ENCODE measurements at places on chromosomes 12 and 14. TPM values are rescaled to one million over a fixed set of nuclear protein-coding genes. Genes with fewer than 3 reads are reported as not detected.

Gene C1QL4
- total RNA-seq: 1.1 TPM

- no peak overlapping the region for H3K4me3 ChIP-seq
- peaks cover 55% of the 10 kb centered on the region for H3K4me1 ChIP-seq
- H3K27me3 ChIP-seq: peaks cover 4% of the 10 kb centered on the region
These were observed 34.9 kb upstream of the EML1 start for GRCh38 chr14:99758121-99758821.

GRCh38 chr14:106038263-106038662, 511.9 kb downstream of the TMEM121 start:
- peaks cover 16% of the 10 kb centered on the region for H3K27me3 ChIP-seq
- H3K4me1 ChIP-seq: no peaks in the 10 kb centered on the region
- no peak overlapping the region for H3K27ac ChIP-seq

GRCh38 chr12:3043406-3043805, 33.8 kb upstream of the TSPAN9 start:
- no peak overlapping the region for H3K4me3 ChIP-seq
- peaks cover 6% of the 10 kb centered on the region for H3K4me1 ChIP-seq
- DNase-seq: peak; percentile 28
- peaks cover 11% of the 10 kb centered on the region for H3K36me3 ChIP-seq
- H3K27me3 ChIP-seq: no peaks in the 10 kb centered on the region
- H3K27ac ChIP-seq: no peak overlapping the region

Gene ZNF10
- 8.7 TPM for total RNA-seq

Gene ANKRD33
- total RNA-seq: not detected

DNA sequence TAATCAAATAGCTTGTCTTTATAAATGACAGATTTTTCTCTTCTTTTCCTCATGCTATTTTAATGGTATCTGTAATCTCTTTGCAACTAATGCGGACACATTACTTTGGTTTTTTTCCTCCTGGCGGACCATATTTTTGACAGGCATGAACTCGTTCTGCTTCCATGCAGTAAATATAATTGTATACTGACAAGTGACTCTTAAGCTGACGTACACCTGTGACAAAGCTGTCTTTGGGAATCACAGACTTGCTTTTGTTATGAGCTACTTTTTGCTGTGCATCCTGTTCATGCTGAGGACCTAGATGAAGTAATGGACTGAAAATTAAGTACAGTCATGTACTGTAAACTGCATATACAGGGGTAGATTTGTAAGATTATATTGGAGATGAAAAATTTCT, 434.3 kb upstream of the TMTC1 start:
- H3K27ac ChIP-seq: no peak overlapping the region
- no peaks in the 10 kb centered on the region for H3K36me3 ChIP-seq
- DNase-seq: no peak

DNA sequence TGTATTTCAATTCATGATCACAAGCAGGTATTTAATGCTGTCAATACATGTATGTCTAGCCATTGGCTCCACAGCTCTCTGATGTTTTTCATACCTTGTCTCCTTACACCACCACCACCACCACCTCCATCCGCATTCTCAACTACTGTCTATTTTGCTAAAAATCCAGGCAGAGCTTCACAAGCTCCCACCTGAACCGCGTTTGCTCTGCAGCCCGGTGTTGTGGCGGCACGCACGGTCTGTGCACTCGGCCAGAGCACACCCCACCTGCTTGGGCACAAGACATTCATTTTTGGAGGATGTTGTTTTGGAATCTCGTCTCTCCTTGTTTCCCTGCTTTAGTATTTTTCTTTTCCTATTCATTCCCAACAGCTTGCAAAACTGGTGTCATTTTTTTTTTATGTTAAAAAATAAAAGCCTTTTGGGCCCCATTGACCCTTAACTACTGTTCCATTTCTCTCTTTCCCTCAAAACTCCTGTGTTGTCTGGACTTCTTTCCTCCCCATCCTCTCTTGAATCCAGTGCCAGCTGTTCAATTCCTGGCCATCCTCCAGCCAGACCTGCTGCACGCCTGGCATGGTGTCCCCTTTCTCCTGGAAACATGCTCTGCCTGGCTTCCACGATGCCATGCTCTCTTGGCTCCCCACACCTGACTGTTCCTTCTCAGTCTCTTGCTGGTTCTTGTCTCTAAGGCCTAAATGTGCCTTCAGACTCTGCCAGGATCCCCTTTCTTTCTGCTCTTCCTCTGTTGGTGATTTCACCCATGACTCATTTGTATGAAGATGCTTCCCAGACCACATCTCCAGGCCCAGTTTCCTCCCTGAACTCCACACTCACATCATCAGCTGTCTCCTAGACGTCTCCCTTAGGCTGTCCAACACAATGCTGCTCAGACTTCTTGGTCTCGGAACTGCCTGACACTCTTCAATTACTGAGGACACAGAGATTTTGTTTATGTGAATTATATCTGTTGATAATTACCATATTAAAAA, 37.9 kb downstream of the PIWIL1 start:
- H3K4me1 ChIP-seq: no peaks in the 10 kb centered on the region
- no peak for DNase-seq
- H3K27me3 ChIP-seq: peaks cover 28% of the 10 kb centered on the region
- no peak overlapping the region for H3K4me3 ChIP-seq
- H3K36me3 ChIP-seq: no peaks in the 10 kb centered on the region

- H3K27ac ChIP-seq: no peak overlapping the region
- H3K4me3 ChIP-seq: no peak overlapping the region
- no peak for DNase-seq
These were observed 45.2 kb downstream of the GRIP1 start for GRCh38 chr12:66633676-66634075.

Gene KSR2
- total RNA-seq: 0.24 TPM

Gene TTC8
- total RNA-seq: 10.5 TPM

DNA sequence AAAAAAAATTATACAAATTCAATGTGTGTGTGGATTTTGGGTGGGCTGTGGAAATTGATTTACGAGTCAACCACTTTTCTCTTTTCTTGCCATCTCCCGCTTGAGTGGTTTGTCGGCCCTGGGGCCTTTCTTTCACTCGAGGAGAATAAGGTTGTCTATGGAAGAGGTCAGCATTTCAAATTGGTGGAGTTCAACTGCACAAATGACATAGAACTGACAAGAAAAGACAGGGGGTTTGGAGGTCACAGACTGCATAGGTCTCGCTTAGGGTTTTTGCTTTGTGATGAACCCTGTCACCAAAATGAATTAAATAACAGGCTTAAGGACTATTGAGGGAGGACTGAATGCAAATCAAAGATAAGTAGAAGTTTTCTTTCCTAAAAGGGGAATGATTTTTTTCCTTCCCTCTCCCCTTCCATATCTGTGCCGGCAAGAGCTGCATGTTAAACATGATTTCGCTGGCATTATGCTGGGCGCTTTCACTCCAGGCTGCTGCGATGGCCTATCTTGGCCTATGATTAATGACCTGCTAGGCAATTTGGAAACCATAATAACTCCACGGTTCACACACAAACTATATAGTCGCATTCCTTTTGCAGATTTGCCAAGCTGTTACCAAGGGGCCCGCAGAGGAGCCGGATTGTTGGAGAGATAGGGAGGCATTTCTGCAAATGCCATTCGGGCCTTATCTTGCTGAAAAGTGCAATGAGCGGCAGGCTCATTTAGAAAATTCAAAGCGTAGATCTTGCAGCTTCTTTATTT, 20.7 kb downstream of the ASCL1 start:
- no peaks in the 10 kb centered on the region for H3K36me3 ChIP-seq
- H3K4me3 ChIP-seq: no peak overlapping the region
- no peak overlapping the region for H3K27ac ChIP-seq
- H3K27me3 ChIP-seq: no peaks in the 10 kb centered on the region

DNA sequence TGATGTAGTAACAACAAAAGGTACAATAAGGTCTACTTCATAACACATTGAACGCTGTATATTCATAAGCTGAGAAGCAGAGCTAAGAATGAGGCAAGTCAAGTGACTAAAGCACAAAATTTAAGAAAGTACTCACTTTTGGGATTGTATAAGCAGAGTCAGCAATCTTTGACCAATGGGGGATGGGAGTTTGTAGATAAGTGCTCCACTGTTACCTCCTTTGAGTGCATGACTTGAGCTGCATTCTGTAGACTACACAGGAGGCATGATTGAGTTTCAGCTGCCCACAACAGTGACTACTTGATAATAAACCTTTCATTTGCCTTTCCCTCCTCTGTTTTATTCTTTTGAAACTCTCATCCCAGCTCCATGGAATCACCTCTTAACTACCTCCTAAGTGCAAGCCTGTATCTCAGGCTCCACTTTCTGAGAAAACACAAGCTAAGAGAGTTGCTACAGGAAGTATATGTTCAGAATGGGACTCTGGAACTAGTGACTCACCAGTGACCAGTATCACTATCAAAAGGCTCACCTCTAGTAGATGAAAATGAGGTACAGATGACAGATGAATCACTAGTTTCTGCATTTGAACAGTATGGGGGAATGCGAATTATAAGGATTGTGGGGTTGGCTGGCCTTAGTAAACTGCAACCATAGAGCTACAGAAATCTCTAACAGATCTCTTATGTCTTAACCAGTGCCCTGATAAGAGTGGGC, 49.2 kb downstream of the SLC35F4 start:
- H3K27ac ChIP-seq: no peak overlapping the region
- no peak overlapping the region for H3K4me3 ChIP-seq
- no peaks in the 10 kb centered on the region for H3K36me3 ChIP-seq
- no peak for DNase-seq
- H3K4me1 ChIP-seq: no peaks in the 10 kb centered on the region

- H3K4me3 ChIP-seq: no peak overlapping the region
- H3K27me3 ChIP-seq: no peaks in the 10 kb centered on the region
- DNase-seq: no peak
- no peaks in the 10 kb centered on the region for H3K4me1 ChIP-seq
- H3K36me3 ChIP-seq: no peaks in the 10 kb centered on the region
These were observed 572.0 kb upstream of the ATP2B1 start for GRCh38 chr12:90280564-90281058.

- H3K4me1 ChIP-seq: peaks cover 27% of the 10 kb centered on the region
- H3K4me3 ChIP-seq: no peak overlapping the region
- no peak for DNase-seq
- H3K27ac ChIP-seq: peak overlapping the region; percentile 51
- H3K36me3 ChIP-seq: peaks cover 51% of the 10 kb centered on the region
- no peaks in the 10 kb centered on the region for H3K27me3 ChIP-seq
These were observed 17.2 kb upstream of the ARID4A start for GRCh38 chr14:58280954-58281787.

DNA sequence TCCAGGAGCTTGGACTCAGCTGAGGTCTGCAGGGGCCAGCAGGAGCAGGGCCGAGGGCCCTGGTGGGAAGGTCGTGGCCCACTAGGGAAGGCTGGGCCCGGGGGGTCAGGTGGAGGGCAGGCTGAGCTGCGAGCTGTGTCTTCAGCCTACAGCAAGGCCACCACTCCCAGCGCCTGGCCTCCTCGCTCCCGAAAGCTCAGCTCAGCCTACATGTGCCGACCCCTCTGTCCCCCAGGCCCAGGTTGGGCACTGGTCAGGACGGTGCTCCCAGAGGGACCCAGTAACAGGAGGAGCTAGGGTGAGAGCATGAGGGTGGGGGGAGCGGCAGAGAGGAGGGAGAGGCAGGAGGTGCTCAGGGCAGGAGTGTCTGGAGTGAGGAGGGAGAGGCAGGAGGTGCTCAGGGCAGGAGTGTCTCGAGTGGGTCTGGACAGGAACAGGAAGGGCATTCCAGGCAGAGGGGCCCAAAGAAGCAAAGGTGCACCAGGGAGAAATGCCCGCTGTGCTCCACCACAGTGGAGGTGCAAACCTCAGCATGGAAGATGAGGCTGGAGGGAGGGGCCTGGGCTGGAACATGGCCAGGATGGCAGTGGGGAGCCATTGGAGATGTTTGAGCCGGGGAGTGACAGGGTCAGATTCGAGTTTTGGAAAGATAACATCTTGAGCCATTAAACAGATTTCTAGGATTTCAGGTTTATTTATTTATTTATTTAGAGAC, 29.1 kb upstream of the GPR132 start:
- no peaks in the 10 kb centered on the region for H3K36me3 ChIP-seq
- H3K4me3 ChIP-seq: peak overlapping the region; percentile 70
- DNase-seq: peak; percentile 64
- peaks cover 60% of the 10 kb centered on the region for H3K4me1 ChIP-seq
- H3K27me3 ChIP-seq: peaks cover 14% of the 10 kb centered on the region
- peak overlapping the region; percentile 86 for H3K27ac ChIP-seq

Gene EAPP
- total RNA-seq: 31.6 TPM

- H3K4me3 ChIP-seq: no peak overlapping the region
- H3K27ac ChIP-seq: no peak overlapping the region
- H3K27me3 ChIP-seq: no peaks in the 10 kb centered on the region
- no peaks in the 10 kb centered on the region for H3K36me3 ChIP-seq
These were observed 254.2 kb downstream of the ACSS3 start for GRCh38 chr12:81332054-81332453.

Gene STYK1
- total RNA-seq: 2.3 TPM
